Spinal cord (tissue), 10 donors: ENCODE measurements at places on chromosomes 6 and 20. TPM values are rescaled to one million over a fixed set of nuclear protein-coding genes. Genes with fewer than 3 reads are reported as not detected.

The STK35 gene
- polyA plus RNA-seq = 13.4 TPM

The CRIP3 gene
- 39.9 TPM for polyA plus RNA-seq

The POPDC3 gene
- polyA plus RNA-seq = 5.7 TPM

The TDRD6 gene
- 3.4 TPM for polyA plus RNA-seq

The FAXC gene
- polyA plus RNA-seq = 40.6 TPM

The KCNK5 gene
- 0.73 TPM for polyA plus RNA-seq

The TRIM15 gene
- polyA plus RNA-seq = not detected

The ABHD16B gene
- polyA plus RNA-seq = not detected

The PRPH2 gene
- 7.3 TPM for polyA plus RNA-seq

The PLTP gene
- 222 TPM for polyA plus RNA-seq

The CPXM1 gene
- polyA plus RNA-seq = 55.9 TPM

The HLA-DQB2 gene
- polyA plus RNA-seq = 0.24 TPM

The ENPP1 gene
- 3.2 TPM for polyA plus RNA-seq

The TBC1D32 gene
- polyA plus RNA-seq = 12.2 TPM

The BPIFB2 gene
- polyA plus RNA-seq = not detected

The SPEF1 gene
- polyA plus RNA-seq = 9.7 TPM

The VARS1 gene
- polyA plus RNA-seq = 70.6 TPM

The EDN3 gene
- polyA plus RNA-seq = 9.1 TPM

The GJA1 gene
- polyA plus RNA-seq = 327 TPM

The CAP2 gene
- 27.0 TPM for polyA plus RNA-seq

The PAX1 gene
- polyA plus RNA-seq = 0.30 TPM

The SPAG4 gene
- polyA plus RNA-seq = 7.7 TPM

The NPEPL1 gene
- 56.6 TPM for polyA plus RNA-seq

The MLIP gene
- 0.92 TPM for polyA plus RNA-seq

The LTA gene
- polyA plus RNA-seq = 0.22 TPM

The MYLK4 gene
- 1.4 TPM for polyA plus RNA-seq

The BPIFB3 gene
- not detected for polyA plus RNA-seq

The COL9A3 gene
- 76.1 TPM for polyA plus RNA-seq

The RGL2 gene
- polyA plus RNA-seq = 101 TPM

The TNFAIP3 gene
- polyA plus RNA-seq = 4.9 TPM

The TFAP2C gene
- 0.17 TPM for polyA plus RNA-seq

The MATN4 gene
- 9.9 TPM for polyA plus RNA-seq

The IL17F gene
- not detected for polyA plus RNA-seq

The TMEM244 gene
- not detected for polyA plus RNA-seq

The MDFI gene
- polyA plus RNA-seq = 150 TPM

The ANKRD66 gene
- 3.2 TPM for polyA plus RNA-seq

The VSX1 gene
- 0.90 TPM for polyA plus RNA-seq

The TRAPPC3L gene
- polyA plus RNA-seq = 0.45 TPM

The FAM83C gene
- not detected for polyA plus RNA-seq

The C4B gene
- polyA plus RNA-seq = 52.1 TPM

The KIAA1755 gene
- 20.8 TPM for polyA plus RNA-seq
